ENCODE measurements at places on chromosomes 13 and 19.

- no peak for DNase-seq
Measured at GRCh38 chr13:83798731-83799130, 83.5 kb downstream of the SLITRK1 start.

GRCh38 chr13:113880651-113881611, 17.1 kb upstream of the GAS6 start:
- no peak for DNase-seq

GRCh38 chr19:14198384-14199376, 7.3 kb downstream of the ADGRL1 start:
- no peak for DNase-seq

- no peak for DNase-seq
Measured at GRCh38 chr19:40284251-40284500, 969 bp downstream of the AKT2 start.

DNA sequence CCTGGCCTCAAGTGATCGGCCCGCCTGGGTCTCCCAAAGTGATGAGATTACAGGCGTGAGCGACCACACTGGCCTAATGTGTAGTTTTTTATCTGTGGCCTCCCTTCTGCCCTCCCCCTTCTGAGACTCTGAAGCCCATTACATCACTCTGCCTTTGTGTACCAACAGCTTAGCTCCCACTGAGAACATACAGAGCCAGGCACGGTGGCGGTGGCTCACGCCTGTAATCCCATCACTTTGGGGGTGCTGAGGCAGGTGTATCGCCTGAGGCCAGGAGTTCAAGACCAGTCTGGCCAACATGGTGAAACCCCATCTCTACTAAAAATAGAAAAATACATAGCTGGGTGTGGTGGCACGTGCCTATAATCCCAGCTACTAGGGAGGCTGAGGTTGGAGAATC, 12.6 kb downstream of the NCR1 start:
- no peak for DNase-seq

DNA sequence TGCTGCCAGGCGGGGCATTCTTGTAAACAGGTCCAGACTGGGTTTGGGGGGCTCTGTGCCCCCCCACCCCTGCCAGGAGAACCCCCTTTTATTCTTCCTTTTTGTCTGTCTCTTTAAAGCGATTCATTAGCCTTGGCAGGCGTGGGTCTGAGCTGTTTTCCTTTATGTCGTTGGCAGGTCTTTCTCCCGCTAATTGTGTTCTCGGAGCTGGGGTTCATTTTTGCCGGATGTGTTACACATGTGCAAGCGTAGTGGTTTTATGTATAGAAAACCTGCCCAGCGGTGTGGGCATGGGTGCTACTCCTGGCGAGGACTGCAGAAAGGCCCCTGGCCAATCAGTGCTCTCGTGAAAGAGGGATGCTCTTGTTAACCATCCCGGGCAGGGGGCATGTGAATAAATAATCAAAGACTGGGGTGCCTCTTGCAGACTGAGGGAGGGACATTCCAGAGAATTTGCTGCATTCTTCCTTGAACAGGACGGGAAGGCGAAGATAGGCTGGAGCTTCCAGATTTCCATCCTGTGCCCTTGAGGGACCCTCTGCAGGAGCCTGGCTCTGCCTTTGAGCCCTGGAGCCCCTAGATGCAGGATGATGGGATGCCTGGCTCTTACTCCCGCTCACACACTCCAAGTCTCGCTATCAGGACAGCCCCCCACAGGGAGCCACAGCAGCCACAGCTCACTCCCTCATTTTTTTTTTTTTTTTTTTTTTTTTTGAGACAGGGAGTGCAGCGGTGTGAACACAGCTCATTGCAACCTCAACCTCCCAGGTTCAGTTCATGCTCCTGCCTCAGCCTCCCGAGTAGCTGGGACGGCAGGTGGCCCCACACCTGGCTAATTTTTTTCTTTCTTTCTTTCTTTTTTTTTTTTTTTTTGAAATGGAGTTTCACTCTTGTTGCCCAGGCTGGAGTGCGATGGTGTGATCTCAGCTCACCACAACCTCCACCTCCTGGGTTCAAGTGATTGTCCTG, 14.1 kb downstream of the CARM1 start:
- no peak for DNase-seq

GRCh38 chr19:19554074-19555023, 16.3 kb downstream of the CILP2 start:
- peak; percentile 39 for DNase-seq

- no peak for DNase-seq
Measured at GRCh38 chr13:40776681-40777165, 5.7 kb upstream of the MRPS31 start.

All from stimulated activated CD8-positive, alpha-beta memory T cell treated with anti-CD3 and anti-CD28 coated beads, Interleukin-4, amount 100 ng/mL, for 24 hours (primary cell).